Myocyte (in vitro differentiated cells): ENCODE measurements at places on chromosomes 16 and 17. TPM values are rescaled to one million over a fixed set of nuclear protein-coding genes. Genes with fewer than 3 reads are reported as not detected.
A peak's percentile ranks its signal among the peaks of the same experiment; 100 is the strongest.

DNA sequence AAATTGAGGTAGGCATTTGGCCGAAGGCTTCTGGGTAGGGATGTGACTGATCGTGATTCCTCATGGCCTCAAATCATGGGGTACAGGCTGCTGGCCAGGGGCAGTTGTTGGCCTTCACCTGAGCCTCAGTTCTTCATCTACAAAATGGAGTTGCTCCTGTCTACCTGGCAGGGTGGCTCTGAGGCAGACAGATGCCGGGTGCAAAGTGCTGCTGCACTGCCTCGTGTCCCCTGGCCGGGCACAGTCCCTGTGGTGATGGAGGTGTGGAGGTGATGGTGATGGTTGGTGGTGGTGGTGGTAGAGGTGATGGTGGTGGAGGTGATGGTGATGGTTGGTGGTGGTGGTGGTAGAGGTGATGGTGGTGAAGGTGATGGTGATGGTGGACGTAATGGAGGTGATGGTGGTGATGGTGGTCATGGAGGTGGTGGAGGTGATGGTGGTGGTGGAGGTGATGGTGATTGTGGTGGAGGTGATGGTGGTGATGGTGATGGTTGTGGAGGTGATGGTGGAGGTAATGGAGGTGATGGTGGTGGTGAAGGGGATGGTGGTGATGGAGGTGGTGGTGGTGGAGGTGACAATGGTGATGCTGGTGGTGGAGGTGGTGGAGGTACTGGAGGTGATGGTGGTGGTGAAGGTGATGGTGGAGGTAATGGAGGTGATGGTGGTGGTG lies 52.6 kb downstream of the RNF213 start:
- DNase-seq = no peak

DNA sequence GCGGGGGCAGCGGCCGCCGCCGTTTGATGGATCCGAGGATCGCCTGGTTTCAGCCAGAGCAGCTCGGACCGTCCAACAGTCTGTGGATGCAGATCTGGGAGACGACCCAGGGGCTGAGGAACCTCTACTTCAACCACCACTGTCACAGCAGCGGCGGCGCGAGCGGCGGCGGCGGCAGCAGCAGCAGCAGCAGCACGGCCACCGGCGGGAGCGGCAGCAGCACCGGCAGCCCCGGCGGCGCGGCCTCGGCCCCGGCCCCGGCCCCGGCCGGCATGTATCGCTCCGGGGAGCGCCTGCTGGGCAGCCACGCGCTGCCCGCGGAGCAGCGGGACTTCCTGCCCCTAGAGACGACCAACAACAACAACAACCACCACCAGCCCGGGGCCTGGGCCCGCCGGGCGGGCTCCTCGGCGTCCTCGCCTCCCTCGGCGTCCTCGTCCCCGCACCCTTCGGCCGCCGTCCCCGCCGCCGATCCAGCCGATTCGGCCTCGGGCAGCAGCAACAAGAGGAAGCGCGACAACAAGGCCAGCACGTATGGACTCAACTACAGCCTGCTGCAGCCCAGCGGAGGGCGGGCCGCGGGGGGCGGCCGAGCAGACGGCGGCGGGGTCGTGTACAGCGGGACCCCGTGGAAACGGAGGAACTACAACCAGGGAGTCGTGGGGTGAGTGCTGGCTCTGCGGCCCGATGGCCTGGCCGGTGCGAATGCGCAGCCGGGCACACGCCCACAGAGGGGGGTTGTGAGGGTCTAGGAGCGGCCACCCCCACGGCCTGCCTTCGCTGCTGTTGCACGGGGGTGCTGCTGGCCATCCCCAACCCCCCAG lies 702 bp downstream of the TENT4B start:
- DNase-seq = no peak

DNA sequence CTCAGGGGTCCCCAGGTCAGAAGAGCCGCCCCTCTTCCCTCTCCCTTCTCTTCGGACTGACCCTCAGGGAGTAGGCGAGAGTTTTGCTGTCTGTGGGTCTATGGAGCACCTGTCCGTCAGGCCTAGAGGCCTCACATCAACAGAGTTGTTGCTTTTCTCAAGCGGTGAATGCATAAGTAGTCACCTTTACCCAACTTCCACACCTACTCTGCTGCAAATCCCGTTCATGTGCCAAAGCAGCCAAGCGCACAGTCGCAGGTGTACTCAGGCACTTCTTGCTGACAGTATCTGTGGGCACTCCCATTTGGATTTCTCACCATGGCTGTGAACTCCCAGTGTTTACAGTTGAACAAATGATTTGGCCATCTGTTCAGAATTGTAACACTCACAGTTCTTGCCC lies 4.0 kb upstream of the FA2H start:
- DNase-seq = no peak

- DNase-seq = peak; percentile 70
Observed at GRCh38 chr16:54462151-54462651, 175.6 kb upstream of the IRX3 start.

DNA sequence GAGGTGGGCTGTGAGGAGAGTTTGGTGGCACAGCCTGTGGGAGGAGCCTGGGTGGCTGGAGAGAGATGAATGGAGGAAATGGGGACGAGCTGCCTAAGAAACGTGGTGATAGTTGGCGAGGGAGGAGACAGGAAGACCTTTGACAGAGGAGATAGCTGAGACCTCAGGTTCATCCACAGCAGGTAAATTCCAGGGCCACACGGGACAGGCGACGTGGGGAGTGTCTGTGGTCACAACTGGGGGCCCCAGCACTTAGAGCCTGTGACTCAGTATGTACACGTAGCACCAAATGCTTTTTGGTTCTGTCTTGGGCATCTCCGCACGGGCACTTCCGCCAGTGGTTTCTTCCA lies 7.7 kb downstream of the MINK1 start:
- no peak for DNase-seq

The DPEP3 gene
- total RNA-seq = not detected in 2 replicates
